Stimulated activated CD8-positive, alpha-beta memory T cell treated with anti-CD3 and anti-CD28 coated beads, Interleukin-2, amount 100 ng/mL, for 1 hour (primary cell): ENCODE measurements at places on chromosomes 1 and 21.

GRCh38 chr1:13462682-13463081, 51.1 kb downstream of the LRRC38 start:
- DNase-seq: no peak

DNA sequence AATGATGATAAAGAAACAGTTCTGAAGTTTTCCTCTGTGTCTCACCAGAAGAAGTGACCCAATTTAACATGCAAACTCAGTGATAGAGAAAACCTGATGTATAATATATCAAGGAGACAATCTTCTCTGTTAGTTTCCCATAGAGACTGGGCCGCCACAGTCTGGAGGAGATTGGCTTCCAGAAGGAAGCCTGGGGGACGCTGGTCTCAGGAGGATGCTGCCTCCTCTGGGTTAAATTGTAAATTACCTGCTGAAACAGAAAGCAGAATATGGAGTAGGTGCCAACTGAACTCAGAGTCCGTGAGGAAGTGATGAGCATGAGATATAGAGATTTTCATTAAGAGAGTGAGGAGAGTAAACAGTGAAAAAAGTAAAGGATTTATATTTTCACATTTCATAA, 15.8 kb downstream of the OR14I1 start:
- no peak for DNase-seq

GRCh38 chr1:201766131-201766866, 62.7 kb upstream of the IPO9 start:
- DNase-seq: no peak

DNA sequence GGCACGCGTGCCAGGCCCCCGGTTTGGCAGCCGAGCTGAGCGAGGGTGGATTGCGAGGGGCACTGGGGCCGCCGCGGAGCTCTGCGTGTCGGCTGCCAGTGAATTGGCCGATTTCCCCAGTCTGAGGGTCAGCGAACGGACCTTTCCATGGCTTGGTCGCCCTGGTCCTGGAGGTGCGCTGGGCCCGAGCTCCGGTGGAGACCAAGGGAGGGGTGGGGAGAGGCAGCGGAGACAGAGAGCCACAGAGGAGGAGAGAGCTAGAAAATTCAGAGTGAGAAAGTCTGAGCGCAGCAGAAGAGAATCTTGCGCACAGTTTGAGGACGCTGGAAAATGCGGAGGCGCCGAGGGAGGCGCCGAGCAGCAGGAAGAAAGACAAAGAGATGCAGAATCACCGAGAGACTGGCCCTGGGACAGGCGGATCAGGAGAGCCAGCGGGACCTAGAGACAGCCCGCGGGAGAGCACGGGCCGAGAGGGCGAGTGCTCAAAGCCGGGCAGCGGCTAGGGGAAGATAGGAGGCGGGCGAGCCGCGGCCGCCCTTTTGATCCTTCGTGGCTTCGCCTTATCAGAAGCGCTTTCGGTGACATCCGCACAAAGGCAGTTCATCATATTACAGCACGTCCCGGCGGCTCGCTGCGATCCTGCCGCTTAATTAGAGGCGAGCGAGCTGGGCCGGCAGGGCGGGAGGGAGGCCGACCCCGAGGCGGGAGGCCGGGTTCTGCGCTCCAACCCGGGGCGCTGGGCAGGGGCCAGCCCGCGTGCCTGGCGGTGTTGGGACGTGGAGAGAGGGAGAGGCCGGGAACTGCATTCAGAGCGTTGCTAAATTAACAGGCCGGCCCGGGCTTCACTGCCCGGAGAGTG, 12.7 kb downstream of the PAX7 start:
- no peak for DNase-seq

DNA sequence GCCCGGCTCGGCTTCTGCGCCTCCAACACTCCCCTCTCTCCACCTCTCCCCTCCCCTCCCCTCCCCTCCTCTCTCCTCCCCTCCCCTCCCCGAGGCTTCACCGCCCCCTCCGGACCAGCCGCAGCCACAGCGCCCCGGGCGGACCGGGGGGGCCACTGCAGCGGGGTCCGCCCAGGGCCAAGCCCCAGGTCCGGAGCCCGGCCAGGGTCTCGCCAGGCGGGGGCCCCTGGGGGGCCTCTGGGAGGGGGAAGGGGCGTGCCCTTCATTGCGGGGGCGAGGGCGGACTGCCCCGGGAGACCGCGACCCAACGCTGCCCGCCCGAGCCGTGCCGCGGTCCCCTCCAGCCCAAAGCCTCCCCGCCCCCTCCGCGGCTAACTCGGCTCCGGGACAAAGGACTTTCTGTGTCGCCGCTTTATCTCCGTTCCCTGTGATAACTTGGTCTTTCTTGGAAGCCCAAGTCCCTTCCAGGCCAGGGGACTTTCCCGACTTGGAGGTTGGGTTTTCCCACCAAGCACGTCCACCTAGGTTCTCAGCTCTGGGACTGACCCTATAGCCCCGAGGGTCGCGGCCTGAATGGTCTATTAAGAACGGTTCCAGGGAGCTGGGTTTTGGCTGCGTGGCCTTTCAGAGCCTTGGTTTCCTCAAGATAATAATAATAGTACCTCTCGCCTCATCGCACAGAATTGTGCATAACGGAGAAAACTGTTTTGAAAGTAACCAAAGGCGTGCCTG, at the start of gene UBQLN4:
Gene UBQLN4 (minus strand): TSS at position 31 of the 732 bp plus-strand sequence. CDS start 97 bp downstream, outside the sequence.
- DNase-seq: peak; percentile 61

- no peak for DNase-seq
Measured at GRCh38 chr1:245605480-245606156, 450.8 kb downstream of the KIF26B start.

GRCh38 chr21:16633831-16634459, 878.9 kb upstream of the CXADR start:
- DNase-seq: no peak

DNA sequence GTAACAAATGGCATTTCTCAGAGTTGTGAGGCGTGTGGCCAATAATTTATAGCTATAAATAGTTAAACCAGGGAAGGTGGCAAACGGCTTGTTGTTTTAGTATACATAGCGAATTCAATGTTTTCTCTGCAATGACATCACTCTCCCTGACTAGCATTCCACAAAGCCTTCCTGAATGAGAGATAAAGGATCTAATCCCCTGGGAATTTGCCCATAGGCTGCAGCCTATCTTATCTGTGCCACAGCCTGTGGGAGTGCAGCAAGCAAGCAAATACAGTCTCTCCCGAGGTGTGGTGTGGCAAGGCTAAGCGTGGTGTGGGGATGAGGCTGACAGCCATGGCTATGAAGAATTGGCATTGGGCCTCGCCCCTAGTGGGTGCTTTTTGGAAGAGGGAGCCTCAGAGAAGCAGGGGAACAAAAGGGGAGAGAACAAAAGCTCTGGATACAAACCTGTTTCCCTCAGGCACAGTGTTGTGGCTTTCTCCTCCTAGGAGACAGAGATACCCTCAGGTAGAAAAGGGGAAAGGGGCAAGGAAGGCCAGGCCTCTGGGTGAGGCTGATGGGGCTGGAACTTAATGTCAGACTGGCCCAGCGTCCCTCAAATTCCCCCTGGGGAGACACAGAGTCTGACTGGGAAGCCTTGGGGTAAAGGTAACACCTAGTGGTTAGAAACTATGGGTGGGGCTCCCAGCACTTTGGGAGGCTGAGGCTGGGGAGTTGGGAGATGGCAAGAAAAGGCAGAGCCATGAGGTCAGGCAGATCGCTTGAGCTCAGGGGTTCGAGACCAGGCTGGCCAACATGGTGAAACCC, 8.9 kb downstream of the TAGLN2 start:
- no peak for DNase-seq

DNA sequence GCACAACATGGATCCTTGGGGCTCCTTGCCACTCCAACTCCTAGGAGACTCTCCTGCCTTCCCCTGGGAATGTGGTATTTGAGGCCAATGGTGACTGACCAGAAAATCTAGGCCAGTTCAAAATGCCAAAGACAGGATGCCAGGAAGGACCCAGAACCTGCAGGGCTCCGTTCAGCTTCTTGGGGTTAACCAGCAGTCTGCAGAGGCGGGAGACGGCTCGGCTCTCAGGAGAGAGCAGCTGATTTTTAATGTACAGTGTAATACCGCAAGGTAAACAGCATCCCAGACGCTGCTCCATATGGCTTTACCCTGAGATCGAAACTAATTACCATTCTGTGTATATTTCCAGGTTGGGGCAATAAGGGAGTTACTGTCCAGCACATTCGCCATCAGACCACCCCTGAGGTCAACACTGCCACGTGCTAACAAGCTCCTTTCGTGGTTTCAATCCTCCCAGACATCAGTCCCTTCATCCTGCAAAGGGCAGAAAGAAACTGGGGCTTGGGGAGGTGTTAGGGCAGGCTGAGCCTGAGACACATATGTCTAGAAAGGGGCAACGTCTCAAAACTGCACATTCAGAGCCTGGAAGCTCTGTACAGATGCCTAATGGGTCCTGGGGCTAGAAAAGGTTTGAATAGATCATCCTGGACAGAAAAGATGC, 16.7 kb downstream of the ITPKB start:
- DNase-seq: no peak

DNA sequence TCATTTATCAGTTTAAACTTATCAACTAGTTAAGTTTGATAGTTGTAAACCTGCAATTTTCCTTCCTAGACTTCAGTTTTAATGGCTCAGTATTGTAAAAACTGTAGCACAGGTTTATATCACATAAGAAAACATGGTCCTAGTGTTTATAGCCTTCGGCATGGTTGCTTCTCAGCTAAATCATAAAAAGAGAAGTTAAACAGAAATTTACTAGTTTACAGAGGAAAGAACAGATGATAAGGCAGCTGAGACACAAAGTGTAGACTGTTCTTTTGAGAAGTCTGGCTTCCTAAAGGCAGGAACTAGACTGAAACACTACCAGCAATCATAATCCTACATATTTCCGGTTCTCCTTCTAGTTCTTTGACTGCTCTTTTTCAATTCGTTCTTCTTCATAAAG, 39.8 kb downstream of the WNT2B start:
- DNase-seq: no peak

DNA sequence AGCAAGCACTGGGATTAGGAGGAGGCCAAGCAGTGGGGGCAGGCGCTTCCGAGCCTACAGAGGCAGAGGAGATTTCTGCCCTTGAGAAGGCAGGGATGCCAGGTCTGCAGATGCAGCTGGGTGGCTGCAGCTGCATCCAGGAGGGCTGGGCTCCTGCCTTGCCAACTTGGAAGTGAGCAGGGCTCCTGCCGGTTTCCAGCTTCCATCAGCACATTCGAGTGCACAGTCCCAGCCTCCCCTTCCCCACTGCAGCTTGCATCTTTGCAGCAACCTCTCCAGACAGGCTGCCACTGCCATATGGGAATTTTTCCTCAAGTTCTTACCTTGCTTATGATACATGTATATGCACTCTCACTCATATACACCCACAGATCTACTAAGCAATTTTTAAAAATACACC, 1234.3 kb upstream of the B3GALT2 start:
- no peak for DNase-seq

GRCh38 chr1:205438213-205439158, 16.6 kb upstream of the LEMD1 start:
- no peak for DNase-seq

- no peak for DNase-seq
Measured at GRCh38 chr1:40308036-40308727, 8.9 kb downstream of the COL9A2 start.

DNA sequence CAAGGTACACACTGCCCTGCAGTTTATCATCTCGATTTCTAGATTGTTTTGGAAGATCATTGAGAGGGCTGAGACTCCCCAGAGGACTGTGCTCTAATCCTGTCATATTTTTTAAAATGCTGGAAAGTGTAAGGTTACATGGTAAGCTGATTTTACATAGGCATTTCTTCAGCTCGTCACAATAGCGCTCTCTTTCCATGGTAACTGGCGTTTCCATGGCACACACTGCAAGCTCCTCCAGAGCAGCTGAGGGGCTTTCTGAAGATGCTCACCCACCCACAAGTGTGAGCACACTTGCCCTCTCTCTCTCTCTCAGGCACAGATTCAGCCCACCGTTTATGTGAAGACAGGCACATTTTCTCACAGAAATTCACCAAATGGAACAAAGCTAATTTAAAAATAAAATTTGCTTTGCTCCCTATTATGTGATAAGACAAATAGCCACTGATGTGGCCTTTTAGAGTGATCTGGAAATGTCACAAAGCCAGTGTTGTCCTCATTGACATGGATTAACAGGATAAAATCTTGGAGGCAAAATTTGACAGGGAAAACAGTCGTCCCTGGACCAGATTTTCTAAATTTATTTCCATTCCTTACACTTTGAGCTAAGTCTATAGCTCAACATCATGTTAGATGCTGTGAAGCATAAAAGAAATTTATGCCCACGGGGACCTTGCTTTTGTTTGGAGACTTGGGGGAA, 421.5 kb downstream of the RWDD3 start:
- no peak for DNase-seq

GRCh38 chr1:93468662-93469061, 20.7 kb downstream of the FNBP1L start:
- no peak for DNase-seq

DNA sequence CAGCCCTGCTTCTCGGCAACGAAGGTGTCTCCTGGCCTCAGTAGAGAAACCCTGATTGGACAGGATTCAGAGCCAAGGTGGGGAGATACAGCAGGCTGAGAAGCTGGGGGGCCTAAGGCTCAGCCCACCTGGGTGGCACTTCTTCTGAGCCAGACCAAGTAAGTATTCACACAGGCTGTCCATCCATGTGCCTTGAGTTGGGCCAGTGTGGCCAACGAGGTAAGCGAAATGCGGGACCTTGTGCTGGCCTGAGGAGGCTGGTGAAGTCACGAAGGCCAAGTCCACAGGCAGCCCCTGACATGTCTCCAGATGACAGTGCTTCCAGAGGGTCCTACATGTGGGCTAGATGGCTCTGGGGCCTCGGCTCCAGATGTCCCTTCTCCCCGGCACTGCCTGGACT, 91.4 kb downstream of the ITPKB start:
- no peak for DNase-seq

- no peak for DNase-seq
Measured at GRCh38 chr1:114215436-114215835, 61.8 kb upstream of the SYT6 start.

DNA sequence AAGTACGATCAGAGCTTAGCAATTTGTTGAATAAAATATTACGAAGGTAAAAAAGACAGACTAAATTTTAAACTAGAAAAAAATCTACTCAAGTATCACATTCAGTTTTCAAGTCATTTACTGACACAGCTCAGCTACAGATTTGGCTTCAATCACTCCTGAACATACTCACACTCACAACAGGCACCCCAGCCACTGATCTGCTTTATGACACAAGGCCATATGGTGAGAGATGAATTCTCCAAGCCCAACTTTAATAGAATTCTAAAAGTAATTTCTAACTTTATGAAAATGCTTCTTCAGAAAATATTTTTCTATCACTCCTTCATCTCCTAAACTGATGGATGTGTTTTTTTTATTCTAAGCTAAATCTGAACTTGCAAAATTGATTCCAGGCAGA, 337.1 kb downstream of the HHIPL2 start:
- no peak for DNase-seq

GRCh38 chr1:118243269-118243668, 58.2 kb upstream of the SPAG17 start:
- DNase-seq: no peak

GRCh38 chr1:219150913-219151312, 22.8 kb upstream of the LYPLAL1 start:
- no peak for DNase-seq
